NCI-H1436 treated with DMSO at 0.1 percent for 48 hours (cell line): ENCODE measurements at places on chromosomes 5 and 9.

DNA sequence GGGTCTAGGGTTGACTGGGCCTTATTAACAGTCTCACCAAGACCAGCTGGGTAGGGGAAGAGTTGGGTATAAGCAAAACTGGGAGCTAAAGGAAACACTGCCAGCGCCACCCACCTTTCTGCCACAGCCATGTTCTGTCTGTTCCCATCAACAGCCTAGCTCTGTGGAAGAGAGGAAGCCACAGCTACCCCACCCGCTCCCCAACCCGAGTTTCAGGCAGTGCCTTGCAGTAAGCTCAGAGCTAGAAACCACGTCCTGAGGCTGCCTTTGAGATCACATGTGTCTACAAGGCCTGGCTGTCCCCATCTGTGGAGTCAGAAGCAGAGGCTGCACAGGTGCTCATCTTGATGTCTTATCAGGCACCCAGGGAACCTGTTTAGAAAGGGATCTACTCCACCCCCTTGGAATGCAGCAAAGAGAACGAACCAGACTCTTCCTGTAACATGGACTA lies 15.3 kb downstream of the HNRNPH1 start:
- no peak for DNase-seq

- peak; percentile 64 for DNase-seq
These were observed 37.0 kb downstream of the DPYSL3 start for GRCh38 chr5:147472664-147473475.

DNA sequence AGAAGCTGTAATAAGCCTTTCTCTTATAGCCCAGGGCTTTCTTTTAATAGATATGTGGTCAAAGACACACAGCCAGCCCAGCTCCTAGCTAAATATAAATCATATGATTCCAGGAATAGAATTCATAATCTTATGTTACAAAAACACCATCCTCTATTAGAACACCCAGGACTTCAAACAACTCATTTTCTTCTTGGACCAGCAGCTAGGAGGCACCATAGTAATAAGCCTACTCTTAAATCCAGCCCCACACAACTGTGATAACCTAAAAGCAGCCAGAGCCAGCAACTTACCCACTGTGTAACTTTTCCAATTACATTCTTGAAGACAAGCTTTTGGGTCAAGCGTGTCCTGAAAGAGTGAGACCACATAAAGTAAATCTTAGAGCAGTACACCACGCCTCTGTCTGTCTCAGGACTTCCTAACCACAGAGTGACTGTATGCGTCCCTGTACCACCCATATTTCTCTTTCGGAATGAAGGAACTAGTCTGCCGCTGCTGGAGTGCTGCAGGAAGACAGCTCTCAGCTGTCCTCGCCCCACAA lies 223.8 kb downstream of the TLE1 start:
- DNase-seq = no peak

DNA sequence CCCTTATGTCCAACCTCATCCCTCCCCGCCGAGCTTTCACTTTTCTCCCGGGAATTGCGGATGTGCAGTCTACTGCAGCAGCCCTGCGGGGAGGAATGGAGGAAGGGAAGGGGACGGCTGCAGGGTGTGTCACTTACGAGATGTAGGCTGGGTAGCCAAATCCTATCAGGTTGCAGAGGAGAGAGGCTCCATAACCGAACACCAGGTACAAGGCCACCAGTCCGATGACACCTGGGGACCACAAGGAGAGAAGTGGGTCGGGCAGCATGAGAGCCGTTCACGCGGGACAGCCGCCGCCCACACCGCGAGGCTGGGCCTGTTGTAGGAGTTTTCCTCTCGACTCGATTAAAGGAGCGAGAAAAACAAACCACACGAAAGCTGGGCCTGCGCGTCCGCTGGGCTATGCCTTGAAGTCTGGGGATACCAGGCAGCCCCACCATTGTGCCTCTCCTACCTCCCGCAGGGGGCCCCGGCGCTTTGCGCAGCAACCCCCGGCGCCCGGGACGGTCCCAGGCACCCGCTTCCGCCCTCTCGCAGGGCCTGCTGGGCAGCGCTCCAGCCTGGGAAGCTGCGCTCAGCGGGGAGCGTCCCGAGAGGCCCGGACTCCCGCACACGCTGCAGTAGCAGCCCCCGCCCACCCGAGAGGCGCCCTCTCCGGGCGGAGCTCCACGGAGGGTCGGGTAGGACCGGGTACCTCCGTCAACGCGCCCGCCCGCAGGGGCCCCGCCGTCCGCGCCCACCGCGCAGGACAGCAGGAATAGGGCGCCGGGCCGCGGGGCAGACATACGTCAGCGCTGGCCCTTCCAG lies 798 bp downstream of the REEP5 start:
- no peak for DNase-seq

DNA sequence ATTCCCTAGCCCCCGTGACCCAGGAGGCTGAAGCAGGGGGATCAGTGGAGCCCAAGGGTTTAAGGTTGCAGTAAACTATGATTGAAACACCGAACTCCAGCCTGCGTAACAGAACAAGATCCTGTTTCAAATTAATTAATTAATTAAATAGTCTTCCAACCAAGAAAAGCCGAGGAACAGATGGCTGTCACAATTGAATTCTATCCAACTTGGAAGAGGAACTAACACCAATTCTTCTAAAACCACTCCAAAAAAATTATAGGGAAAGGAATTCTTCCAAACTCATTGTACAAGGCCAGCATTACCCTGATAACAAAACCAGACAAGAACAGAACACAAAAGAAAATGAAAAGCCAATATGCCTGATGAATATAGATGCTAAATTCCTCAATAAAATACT lies 43.4 kb upstream of the RGS7BP start:
- no peak for DNase-seq

- no peak for DNase-seq
These were observed 17.7 kb downstream of the SLC25A48 start for GRCh38 chr5:135851915-135852845.

DNA sequence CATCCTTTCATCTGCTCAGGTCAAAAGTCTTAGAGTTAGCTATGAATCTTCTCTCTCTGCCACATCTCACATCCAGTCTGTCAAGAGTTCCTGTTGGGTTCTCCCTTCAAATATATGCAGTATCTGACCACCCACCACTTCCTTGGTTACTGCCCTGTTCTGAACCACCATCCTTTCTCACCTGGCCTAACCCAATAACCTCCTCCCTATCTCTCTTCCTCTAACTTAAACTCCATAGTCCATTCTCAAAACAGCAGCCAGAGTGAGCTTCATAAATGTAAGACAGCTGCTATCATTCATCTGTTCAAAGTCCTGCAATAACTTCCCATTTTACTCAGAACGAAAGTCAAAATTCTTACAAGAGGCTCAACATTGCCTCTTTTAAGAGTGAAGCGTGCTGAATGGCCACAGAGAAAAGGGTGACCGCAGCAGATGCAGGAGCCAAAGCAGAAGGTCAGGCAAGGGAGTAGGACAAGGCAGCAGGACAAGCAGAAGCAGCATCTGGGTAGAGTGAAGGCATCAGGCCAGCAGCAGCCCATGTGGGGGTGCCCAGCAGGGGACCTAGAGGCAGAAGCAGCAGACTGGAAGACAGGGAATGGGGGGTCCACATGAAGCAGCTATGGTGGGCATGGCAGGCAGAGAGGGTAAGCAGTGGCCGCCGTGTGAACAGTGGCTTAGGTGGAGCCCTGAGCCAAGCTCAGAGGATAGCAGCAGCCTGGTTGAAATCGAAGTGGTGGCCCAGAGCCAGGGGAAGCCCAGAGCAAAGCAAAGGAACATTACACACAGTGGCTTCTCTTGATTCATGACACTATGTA lies 39.3 kb upstream of the CDC42SE2 start:
- no peak for DNase-seq

- DNase-seq = no peak
These were observed 69.4 kb downstream of the MSX2 start for GRCh38 chr5:174793684-174794328.

GRCh38 chr9:129023908-129024233 lies 4.3 kb downstream of the SH3GLB2 start:
- no peak for DNase-seq

DNA sequence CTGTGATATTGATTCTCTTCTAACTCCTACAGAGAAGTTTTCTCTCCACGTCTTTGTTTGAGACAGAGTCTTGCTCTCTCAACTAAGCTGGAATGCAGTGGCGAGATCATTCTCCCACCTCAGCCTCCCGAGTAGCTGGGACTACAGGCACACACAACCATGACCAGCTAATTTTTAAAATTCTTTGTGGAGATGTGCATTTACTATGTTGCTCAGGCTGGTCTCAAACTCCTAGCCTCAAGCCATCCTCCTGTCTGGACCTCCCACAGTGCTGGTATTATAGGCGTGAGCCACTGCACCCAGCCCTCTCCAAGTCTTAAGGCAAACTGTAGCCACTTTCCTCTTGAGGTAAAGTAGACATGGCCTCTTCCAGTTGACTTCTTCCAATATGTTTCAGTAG lies 72.2 kb downstream of the SNX18 start:
- no peak for DNase-seq

- DNase-seq = no peak
These were observed 29.0 kb upstream of the CCDC112 start for GRCh38 chr5:115325296-115325959.

- no peak for DNase-seq
These were observed 107.7 kb downstream of the TENT4A start for GRCh38 chr5:6820851-6821479.

- no peak for DNase-seq
These were observed 272.3 kb downstream of the ZSWIM6 start for GRCh38 chr5:61604076-61605025.

- no peak for DNase-seq
These were observed 17.3 kb downstream of the LPCAT1 start for GRCh38 chr5:1506242-1507013.

GRCh38 chr5:55438998-55439397 lies 95.8 kb downstream of the PLPP1 start:
- DNase-seq = no peak

- DNase-seq = no peak
These were observed 52.1 kb downstream of the PALM2AKAP2 start for GRCh38 chr9:109831998-109832658.

GRCh38 chr5:175478384-175479124 lies at the start of gene SFXN1:
Gene SFXN1 (plus strand): TSS chr5:175478560. CDS start chr5:175492104, 13,544 bp downstream.
- DNase-seq = no peak

DNA sequence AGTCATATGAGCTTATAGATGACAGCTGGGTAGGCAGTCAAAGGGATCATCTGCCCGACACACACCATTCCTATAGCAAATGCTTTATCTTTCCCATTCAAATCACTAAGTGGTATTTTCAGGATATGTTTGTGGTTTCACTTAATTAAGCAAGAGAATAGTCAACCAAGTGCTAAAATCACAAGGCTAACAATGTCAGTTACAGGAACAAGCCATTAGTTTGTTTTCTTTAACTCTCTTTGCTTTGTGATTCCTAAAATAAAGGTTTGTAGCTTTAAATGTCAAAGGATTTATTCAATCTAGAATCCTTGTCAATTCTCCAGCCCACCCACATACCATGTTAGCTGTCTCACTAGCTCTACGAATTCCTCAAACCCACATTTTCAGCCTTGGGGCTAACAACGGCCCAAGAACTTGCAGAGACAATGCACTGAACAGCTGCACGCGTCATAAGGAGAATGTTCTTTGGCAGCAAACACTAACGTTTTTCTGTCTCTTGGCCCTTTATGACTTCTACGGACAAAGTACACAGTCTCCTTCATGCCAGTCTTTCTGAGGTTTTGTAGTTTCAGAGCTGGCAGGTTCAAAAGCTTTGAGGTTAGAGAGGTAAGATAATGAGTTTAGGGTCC lies 56.6 kb downstream of the ELAVL2 start:
- no peak for DNase-seq

GRCh38 chr5:170147753-170148264 lies 42.1 kb downstream of the FOXI1 start:
- no peak for DNase-seq

DNA sequence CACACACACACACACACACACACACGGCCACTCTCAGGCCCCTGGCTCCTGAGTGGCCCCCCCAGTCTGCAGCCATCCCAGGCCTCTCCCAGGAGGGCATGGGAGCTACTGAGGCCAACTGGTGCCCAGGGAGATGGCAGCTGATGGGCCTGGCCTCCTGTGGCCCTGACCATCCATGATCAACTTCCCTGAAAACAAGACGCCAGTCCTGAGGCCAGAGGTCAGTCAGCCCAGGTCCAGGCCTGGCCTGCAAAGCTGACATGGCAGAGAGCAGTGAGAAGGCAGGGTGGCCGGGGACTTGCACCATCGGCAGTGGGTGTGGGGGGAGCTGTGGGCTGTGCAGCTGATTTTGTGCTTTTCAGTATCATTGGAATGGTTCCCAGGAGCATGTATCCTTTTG lies 47.0 kb downstream of the SARDH start:
- no peak for DNase-seq

DNA sequence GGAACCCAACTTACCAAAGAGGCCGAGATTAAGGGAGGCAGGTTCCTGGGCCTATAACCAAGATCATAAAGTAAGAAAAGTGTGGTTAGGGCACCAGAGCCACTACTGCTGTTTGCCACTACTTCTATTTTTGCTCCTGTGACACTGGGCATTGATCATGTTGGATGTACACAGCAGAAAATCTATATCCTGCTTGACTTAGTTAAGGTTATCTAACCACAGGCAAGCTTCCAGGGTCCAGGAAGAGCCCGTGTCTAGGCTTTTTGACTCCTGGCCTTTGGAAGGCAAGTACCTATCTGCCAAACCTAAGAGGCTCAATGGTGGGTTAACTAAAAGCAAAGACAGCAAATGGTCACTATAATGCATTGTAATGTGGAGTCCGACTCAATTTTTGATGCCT lies 497.5 kb upstream of the DMAC1 start:
- DNase-seq = no peak

DNA sequence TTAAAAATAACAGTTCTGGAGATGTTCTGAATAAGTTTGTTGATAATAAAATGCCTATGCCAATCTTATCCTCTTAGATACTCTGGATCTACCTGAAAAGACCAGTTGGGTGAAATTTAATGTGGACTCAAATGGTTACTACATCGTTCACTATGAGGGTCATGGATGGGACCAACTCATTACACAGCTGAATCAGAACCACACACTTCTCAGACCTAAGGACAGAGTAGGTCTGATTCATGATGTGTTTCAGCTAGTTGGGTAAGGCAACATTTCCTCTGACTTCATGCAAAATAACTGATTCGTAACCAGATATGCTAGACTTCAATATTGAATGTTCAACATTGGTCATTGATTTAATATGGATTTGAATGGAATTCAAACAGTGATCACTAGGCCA lies 27.0 kb downstream of the ERAP2 start:
- DNase-seq = no peak

- no peak for DNase-seq
These were observed 81.4 kb upstream of the COL5A1 start for GRCh38 chr9:134560206-134560605.

DNA sequence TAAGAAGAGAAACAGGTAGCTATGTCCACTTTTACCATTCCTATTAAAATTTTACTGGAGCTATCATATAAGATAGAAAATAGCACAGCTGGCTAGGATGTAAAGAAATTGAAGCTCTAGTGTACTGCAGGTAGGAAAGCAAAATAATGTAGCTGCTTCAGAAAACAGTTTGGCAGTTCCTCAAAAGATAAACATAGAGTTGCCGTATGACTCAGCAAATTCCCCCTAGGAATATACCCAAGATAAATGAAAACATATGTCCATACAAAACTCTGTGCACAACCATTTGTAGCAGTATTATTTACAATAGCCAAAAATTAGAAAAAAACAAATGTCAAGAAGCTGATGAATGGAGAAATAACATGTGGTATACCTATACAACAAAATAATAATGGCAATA lies 64.6 kb upstream of the SHISAL2B start:
- DNase-seq = no peak

- DNase-seq = no peak
These were observed 16.5 kb downstream of the KIF2A start for GRCh38 chr5:62322484-62322883.

GRCh38 chr9:71929791-71930440 lies 18.5 kb downstream of the C9orf85 start:
- no peak for DNase-seq

- DNase-seq = no peak
These were observed 15.0 kb downstream of the ABHD17B start for GRCh38 chr9:71895955-71896354.

- DNase-seq = no peak
These were observed 103.7 kb upstream of the MPDZ start for GRCh38 chr9:13383216-13383615.
